ENCODE measurements at places on chromosomes 3 and 15.
A peak's percentile ranks its signal among the peaks of the same experiment; 100 is the strongest.

DNA sequence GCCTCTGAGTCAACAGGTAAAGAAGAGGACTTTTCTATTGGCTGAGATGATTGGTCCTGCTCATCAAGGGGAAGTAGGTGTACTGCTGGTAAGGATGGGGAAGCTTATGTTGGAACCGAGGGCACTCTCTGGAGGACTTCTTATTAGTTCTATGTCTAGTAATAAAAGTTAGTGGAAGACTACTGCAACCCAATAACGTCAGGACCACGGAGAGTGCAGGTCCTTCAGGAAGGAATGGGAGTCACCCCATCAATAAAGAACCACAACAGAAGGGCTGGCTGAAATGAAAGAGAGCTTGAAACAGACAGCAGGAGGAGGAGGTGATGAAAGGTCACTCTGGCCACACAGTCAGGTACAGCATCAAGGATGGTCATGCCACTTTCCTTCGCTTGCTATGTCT lies 68.8 kb upstream of the PRR23E start:
- no peak for DNase-seq

DNA sequence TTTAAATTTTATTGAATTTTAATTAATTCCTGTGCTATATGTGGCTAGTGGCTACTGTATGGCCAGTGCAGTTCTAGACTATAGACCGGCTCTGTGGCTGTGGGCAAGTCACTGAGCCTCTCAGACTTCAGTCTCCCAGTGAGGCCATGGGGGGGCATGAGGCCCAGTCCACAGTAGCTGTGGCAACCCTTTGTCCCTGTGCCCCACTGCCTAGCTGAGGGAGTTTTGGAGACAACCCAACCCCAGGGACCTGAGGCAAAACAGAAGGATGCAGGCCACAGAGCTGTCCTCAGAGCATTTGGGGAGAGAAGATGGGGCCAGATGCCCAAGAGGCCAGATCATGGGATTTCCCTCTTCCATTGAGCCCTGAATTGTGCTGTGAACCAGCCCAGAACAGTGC lies 18.9 kb upstream of the POC1A start:
- no peak for DNase-seq

DNA sequence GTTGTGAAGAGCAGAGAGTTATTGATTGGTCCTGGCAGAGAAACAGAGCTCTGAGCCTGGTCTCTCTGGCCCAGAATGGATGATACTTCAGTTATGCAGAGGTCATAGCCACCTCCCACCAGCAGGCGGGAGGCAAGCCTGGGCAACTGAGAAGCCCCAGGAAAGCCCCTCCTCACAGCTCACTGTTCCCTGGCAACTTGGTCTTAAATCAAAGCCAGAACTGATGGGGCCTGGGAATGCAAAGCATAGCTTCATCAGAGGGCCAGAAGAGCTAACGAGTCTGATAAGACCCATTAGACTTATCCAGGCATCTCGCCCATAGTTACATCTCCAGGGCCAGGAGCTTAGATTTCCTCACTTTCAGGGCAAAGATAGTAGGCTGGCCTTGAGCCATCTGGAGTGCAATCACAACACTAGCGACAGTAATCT lies 5.5 kb upstream of the COLQ start:
- DNase-seq, result no peak

- no peak for DNase-seq
Observed at GRCh38 chr15:101378879-101379278, 83.8 kb upstream of the SNRPA1 start.

DNA sequence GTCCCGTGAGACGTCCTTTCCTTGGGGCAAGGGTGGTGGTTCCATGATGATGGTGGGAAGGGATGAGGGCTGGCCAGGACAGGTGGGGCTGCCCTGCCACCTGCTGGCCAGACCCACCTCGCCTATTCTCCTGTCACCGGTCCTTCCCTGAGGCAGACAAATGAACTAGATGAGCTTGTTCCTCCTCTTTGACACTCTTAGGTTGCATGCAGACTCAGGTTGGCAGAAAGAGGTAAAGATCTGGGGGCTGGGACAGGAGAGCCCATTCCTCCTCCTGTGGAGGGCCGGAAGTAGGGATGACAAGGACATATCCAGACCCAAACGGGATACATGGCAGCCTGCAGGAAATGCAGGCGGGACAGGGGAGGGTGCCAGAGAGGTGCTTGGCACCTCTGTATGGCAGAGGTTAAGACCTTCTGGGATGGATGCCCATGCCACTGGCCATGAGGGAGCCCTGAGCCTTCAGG lies 38.6 kb downstream of the ACSBG1 start:
- no peak for DNase-seq

DNA sequence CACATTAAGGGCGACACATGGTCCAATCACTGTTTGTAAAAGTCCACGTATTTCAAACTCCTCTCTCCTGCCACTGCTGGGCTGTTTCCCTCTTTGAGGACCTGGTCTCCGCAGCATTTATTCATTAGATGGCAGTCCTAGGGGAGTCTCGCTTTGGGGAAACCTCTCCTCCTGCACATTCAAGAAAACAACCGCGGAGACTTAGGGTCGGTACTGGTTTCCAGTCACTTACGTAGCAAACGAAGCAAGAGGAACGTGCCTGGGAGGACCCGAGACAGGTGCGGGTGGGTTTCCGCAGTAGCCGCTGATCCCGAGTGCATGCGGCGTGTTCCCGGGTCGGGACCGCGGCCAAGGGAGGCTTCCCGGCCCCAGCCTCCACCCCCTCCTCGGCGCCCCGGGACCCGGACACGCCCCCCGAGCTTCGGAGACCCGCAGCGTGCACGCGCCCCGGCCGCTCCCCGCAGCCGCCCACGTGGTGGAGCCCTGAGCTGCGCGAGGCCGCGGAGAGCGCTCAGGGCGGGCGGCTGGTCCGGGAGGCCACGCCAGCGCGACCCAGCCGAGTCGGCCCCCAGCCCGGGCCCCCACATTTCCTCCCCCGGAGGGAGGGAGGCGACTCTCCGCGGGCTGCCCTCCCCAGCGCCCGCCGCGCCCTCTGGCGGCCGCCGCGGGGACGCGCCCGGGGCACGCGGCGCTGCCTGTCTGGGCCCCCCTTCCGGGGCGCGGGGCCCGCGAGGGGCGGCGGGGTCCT lies 1.1 kb upstream of the IGF1R start:
- peak; percentile 33 for DNase-seq

DNA sequence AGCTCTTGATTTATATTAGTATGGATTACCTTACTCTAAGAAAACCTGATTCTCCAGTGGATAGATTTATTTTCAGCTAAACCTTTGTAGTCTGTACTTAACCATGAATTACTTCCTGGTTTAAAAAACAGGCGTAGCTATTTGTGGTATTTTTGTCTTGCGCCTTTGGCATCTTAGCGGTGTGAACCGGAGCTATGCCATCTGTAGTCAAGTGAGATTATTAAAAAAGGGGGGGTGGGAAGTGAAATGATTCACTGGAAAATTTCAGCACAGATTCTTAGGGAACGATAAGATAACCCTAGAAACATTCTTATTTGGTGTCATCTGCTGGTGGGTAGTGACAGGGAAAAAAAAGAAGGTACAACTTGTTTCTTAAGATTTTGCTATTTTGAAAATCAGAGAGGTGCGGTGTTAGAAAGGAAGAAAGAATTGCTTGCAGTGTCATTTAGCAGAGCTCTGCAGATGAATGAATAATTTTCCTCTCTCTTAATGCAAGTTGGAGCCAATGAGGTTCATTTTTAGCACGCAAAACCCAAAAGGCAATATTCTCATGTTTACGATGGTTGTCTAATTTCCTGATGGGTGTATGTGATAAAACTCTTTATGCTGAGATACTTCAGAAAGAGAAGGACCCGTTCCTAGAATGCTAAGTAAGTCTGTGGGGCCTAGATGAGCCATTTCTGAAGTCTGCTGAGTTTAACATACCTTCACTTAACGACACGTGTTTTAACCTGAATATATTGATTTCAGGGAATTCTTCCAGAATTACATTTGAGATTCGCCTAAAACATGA lies 44.0 kb downstream of the PSMD6 start:
- peak; percentile 25 for DNase-seq

- no peak for DNase-seq
Observed at GRCh38 chr15:88535100-88535499, 11.4 kb downstream of the DET1 start.

DNA sequence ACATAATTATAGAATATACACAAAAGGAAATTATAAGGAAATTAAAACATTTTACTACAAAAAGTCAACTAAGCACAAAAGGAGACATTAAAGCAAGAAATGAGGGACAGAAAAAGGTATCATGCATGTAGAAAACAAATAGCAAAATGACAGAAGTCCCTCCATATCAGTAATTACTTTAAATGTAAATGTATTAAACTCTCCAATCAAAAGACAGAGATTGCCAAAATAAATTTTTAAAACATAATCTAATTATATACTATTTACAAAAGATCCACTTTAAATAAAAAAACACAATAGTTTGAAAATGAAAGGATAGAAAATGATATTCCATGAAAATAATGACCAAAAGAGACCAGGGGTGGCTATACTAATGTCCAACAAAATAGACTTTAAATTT lies 123.7 kb downstream of the MEX3B start:
- DNase-seq, result no peak

- no peak for DNase-seq
Observed at GRCh38 chr3:16904423-16905417, 20.0 kb downstream of the PLCL2 start.

DNA sequence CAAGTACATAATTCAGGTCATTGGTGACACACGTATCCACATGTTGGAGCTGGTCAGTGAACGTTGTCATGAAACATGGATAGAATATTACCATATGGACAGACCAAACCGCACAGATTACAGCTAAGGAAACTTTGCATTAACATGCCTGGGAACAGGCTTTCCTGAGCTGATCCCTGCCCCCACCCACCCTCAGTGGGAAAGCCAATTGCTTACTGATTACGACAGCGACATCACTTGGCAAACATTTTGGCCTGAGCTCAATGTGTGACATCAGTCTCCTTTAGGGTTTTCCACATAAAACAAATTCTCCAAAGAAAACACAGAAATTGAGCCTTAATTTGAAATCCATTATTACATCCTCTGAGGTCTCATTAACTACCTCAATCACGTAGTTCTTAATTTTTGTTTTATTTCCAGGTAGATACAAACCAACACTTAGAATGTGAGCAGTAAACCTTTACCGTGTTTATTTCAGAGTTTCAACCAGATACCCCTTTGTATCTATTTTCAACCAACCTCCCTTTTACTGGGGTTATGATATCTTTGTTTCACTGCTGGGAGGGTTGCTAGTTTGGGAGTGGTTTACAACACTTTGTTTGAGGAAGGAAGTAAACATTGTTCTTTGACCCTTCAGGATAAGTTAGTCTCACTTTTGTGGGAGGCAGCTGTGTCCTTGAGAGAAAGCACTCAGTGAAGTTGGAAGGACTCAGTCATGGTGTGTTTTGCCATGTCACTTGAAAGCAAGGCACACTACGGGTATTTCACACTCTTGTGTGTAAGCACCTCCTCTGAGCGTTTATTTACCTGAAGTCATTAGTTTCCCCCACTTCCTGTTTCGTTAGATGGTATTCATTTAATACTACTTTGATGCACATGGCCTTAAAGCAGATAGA lies 103.1 kb downstream of the CMSS1 start:
- DNase-seq, result peak; percentile 72

DNA sequence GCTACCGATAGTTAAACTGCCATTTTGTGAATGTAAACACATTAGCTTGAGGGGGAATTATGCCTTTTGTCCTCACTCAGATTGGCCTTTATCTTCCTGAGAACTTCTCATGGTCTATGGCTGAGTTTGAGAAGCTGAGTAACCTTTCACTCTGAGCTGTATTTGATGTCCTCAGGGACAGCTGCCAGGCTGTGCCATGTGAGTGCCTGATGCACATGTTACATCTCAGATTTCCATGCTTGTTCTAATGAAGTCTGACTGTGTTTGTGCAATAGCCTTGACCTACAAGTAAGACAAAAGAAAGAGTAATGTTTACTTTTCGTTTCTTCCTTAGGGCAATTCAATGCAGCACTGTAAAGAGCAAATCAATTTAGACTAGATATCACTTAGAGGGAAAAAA lies 44.1 kb upstream of the ARL6 start:
- peak; percentile 1 for DNase-seq

GRCh38 chr3:175129571-175129970 lies 270.4 kb downstream of the NAALADL2 start:
- DNase-seq, result no peak

DNA sequence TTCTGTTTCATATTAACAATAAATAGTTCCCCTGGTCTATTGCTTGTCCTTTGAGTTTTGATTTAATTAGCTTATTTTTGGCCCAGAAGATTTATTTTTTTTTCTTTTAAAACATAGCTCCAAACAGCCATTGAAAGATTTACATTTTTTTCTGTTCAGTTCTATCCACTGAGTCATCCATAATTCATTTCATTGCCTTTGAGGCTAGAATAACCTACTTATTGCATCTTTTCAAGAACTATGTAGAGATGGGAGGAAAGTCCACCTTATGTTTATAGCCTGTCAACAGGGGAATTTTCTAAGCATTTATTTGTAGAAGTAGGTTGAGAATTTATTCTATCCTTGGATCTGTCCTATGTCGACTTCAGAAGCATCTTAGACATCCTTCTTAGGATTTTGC lies 53.4 kb upstream of the CHD2 start:
- peak; percentile 82 for DNase-seq

DNA sequence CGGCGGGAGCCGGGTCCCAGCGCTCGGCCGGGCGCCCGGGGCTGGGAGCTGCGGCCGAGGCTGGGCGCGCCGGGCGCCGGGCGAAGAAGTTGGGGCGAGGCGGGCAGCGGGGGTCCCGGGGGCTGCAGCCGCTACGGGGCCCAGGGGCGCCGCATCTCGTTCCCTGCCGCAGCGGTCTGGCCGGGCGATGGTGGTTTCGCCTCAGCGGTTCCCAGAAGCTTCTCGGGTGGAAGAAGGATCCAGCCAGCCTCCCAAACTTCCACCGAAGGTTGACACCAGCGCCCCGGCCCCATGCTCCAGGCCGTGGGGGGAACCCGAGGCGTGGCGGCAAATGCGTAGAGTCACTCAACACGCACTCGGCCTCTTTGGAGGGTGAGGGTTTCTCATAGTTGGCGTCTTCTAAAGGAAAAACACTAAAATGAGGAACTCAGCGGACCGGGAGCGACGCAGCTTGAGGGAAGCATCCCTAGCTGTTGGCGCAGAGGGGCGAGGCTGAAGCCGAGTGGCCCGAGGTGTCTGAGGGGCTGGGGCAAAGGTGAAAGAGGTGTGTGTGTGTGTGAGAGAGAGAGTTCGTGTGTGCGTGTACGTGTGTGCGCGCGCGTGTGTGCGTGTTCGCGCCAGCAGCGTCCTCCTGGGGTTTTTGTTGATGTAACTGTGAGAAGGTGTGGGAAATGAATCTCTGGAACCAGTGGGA lies 940 bp downstream of the BOC start:
- DNase-seq, result peak; percentile 59

- DNase-seq, result peak; percentile 35
Observed at GRCh38 chr15:101641894-101642293, 10.3 kb downstream of the TM2D3 start.

GRCh38 chr15:49279521-49280456 lies 109.7 kb downstream of the GALK2 start:
- no peak for DNase-seq

- DNase-seq, result no peak
Observed at GRCh38 chr3:160948273-160948672, 156.9 kb downstream of the B3GALNT1 start.

GRCh38 chr3:38247366-38248035 lies 18.1 kb upstream of the SLC22A13 start:
- DNase-seq, result peak; percentile 87
